ENCODE measurements at places on chromosomes 1 and 21.

DNA sequence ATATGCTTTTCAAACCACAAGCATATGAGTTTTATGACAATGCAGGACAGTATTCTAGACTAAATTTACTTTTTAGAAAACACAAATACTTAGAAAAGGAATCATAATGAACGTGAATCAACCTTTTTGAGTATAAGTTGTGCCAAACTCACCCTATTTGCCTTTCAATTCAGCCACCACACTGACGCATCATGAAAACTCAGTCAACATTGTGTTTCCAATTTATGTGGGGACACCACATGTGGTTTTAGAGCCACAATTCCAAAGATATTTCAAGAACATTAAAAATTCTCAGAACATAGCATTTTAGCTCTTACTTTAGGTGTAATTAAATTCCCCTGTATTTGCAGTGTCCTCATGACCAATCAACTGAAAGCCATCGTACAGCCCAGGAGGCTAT is 118.8 kb downstream of the PTBP2 start:
- no peak for DNase-seq

DNA sequence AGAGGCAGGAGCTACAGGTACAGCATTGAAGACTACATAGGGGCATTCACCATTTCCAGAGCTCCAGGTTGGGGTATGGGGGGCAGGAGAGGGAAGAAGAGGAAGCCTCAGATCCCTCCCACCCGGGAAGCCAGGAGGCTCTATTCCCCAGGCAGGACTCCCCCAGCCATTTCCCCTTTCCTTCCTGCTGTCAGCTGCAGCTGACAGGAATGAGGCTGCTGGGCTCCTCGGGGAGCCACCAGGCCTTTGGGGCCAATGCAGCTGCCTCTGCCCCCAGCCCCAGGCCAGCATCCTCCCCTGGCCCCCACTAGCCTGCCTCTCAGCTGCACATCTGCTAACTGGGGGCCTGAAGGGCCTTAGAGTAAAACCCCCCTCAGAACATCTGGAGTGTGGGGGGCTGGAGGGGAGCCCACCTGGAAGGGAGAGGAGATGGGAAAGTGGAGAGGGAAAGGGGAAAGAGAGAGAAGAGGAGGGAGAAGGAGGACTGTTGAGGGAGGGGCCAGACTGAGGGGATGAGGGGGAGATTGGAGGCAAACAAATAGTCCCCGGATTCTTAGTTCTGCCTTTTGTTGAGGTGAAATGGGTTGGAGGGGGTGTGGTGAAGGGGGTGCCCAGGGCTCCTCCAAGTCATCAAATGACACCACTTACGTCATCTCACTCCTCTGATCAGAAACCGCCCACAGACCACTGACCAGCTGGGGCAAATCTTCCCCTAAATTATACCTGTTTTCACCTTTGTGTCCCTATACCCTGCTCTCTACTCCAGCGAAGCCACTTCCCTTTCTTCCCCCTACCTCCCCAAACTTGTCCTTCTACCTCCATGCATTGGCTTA is 58.0 kb downstream of the LGR6 start:
- no peak for DNase-seq

GRCh38 chr1:203122159-203122558 is 5.4 kb upstream of the ADORA1 start:
- no peak for DNase-seq

GRCh38 chr1:110161849-110162248 is 11.6 kb downstream of the SLC6A17 start:
- no peak for DNase-seq

- DNase-seq: no peak
These were observed 101.6 kb upstream of the HMGB4 start for GRCh38 chr1:33762109-33762830.

- no peak for DNase-seq
These were observed 24.8 kb downstream of the GPR137B start for GRCh38 chr1:236167154-236167553.

DNA sequence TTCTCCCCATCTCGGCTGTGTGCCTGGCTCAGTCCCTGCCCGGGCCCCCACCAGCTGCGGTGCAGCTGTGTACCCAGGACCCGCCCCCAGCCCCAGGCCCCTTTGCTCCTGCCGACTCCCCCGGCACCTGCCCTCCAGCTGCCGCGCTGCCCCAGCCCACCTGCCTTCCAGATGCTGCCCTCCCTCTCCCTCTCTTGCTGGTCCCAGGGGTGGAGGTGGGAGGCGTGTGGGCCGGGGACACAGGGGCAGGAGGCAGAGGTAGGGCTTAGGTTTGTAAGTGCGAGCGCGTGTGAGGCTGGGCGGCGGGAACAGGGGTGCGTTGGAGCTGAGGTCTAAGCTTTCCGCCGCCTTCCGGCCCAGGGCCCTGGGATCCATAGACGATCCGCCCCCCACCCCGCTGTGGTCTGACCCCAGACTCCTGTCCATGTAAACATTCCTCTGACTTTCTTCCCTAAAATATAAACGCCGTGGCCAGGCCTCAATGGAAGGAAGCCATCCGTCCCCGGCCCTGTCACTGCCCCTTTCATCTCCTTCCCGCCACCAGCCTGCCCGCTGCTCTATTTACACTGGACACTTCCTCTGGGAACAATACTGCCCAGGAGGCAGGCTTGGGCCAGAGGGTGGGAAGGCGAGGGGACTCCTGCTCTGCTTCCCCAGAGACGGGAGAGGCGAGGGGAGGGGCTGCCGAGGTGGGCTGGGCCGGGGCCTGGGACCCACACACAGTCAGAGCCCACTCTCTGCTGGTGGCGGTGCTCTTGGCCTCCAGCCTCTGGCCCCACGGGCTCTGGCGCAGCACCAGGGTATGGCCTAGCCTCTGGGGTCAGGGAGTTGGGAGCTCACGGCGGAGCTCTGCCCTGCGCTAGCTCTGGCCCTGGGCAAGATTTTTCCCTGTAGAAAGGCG is 128.3 kb downstream of the CASZ1 start:
- no peak for DNase-seq

- no peak for DNase-seq
These were observed 4.7 kb upstream of the PTPN22 start for GRCh38 chr1:113876176-113876575.

DNA sequence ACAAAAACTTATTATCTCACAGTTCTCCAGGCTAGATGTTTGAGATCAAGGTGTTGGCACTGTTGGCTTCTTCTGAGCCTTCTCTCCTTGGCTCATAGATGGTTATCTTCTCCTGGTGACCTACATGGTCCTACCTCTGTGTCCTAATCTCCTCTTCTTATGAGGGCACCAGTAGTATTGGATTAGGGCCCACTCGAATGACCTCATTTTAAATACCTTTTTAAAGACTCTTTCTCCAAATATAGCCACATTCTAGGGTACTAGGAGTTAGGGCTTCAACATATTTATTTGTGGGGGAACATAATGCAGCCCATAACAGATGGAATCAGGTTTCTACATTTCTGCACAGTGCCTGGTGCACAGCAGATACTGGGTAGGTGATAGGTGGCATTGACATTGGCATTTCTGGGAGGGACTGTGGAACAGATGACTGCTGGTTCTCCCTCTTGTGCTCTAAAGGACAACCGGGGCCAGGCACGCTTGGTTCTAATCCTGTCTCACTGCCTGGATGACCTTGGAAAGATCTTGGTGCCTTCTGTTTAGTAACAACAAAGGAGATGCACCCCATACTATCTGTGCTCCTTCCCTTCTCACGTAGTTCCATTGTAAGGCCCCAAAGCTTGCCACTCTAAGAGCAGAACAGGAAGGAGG is 140.3 kb downstream of the PLPP3 start:
- DNase-seq: no peak

GRCh38 chr1:235415008-235415904 is 48.0 kb downstream of the TBCE start:
- peak; percentile 39 for DNase-seq

DNA sequence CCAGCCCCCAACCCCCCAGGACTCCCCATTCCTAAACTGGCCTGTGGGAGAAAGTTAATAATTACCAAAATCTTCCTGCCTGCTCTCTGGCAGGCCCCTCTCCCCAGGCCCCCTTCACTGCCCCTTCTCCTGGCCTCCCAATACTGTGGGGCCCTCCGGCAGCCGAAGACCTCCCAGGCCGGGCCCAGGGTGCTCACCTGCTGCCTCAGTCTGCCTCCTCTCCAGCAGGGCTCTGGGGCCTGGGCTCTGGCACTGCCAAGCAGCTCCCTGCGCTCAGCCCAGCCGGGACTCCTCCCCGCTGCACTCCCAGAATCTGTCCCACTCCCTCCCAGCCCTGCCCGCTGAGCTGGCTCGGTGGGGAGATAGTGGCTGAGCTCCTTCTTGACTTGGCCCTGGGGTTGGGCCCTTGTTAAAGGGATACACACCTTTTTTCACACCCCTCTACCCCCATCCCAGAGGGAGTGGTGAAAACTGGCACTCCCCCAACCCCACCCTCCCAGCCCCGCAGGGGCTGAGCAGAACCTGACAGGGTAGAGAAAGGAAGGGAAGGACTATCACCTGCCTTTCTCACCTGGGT is at the start of gene S100A16:
TSS of gene S100A16 (minus strand) at position 383 of the 577 bp plus-strand sequence. CDS start 4,986 bp downstream, outside the sequence.
- no peak for DNase-seq
